Bone marrow (tissue), 2 donors: ENCODE measurements at places on chromosomes 12 and 14.

GRCh38 chr12:65477721-65478120 lies 199.2 kb downstream of the MSRB3 start:
- no peak for DNase-seq

DNA sequence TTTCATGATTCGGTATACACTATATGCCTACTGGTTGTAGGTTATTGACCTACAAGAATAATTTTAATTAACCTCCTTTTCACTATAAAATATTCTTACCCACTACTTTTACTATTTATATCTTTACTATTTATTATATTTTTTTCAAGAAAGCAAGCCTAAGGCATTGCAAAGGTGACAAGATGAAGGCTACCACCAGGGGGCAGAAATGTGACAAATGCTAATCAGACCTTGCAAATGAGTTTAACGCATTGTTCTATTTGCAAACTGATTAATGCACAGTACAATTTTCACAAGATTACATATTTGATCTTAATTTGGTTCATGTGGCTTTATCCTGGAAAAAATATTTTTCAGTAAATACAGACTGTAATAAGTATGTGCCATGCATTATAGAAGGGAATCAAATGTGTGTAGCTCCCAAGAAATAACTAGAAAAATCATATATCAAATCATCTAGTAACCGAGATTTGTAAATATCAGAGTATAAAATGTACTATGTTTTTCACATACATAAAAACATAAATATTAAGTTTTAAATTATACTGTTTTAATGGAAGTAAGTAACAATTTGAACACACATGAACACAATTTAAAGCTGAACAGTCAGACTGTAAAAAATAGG lies 107.0 kb downstream of the ADAMTS20 start:
- DNase-seq, result no peak

GRCh38 chr12:45974883-45975282 lies 15.5 kb downstream of the SCAF11 start:
- no peak for DNase-seq

DNA sequence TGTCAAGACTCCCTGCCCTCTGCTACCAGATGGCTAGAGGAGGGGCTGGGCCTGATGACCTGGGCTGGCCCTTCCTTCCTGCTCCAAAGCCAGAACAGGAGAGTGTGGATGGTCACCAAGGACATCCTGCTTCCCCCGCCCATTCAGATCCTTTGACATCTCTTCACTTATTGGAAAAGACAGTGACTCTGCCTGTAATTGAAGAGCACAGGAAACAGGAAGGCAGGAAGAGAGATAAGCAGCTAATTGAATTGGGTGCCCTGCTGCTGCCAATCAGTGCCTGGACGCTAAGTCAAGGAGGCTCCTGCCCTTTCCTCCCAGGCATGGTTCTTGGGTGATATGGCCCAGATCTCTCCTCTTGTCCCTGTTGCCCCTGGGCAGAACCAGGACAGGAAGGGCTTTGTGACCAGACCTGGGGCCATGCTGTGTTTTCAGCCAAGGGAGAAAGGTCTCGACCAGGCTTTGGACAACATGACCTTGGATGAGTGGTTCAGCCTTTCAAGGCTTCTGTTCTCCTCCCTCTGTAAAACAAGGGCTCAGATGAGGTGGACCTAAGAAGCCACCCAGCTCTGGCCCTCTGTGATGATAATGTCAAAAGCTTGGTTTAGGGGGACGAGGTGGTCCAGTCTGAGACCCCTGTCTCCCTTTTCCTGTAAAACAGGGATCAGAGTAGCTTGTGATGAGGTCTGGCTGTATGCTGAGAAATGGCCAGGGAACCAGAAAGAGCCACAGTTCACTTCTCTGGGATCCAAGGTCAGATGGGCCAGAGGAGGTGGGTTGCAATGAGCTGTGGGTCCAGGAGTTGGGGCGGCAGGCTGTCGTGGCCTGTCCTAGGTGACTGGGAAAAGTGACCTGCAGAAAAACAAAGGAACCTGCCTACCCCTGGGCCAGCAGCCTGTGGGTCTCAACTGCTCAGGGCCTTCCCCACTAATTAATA lies 38.8 kb downstream of the FAM222A start:
- no peak for DNase-seq

DNA sequence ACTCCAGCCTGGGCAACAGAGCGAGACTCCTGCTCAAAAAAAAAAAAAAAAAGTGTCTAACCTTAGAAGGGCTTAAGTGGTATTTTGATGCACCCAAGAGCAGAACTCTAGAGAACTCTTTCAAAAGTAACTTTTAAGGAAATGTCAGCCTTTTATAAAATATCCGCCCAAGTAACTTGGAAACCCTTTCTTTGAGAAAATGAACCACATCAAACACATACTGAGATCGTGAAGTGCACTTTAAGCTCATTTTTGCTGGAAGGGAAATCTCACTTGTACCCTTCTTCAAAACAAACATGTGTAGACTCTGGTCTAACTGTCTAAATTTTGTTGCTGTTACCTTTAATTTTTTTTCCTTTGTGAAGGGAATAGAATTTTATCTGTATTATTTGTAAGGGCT lies 5.5 kb downstream of the C12orf56 start:
- DNase-seq, result no peak

- DNase-seq, result no peak
Observed at GRCh38 chr12:26713885-26714383, 119.1 kb downstream of the ITPR2 start.
